ENCODE measurements at places on chromosomes 16 and 17.
A peak's percentile ranks its signal among the peaks of the same experiment; 100 is the strongest.

GRCh38 chr17:32517982-32518381 lies 31.2 kb downstream of the CDK5R1 start:
- no peak for DNase-seq

- no peak for DNase-seq
Measured at GRCh38 chr16:79182616-79183015, 417.9 kb downstream of the MAF start.

DNA sequence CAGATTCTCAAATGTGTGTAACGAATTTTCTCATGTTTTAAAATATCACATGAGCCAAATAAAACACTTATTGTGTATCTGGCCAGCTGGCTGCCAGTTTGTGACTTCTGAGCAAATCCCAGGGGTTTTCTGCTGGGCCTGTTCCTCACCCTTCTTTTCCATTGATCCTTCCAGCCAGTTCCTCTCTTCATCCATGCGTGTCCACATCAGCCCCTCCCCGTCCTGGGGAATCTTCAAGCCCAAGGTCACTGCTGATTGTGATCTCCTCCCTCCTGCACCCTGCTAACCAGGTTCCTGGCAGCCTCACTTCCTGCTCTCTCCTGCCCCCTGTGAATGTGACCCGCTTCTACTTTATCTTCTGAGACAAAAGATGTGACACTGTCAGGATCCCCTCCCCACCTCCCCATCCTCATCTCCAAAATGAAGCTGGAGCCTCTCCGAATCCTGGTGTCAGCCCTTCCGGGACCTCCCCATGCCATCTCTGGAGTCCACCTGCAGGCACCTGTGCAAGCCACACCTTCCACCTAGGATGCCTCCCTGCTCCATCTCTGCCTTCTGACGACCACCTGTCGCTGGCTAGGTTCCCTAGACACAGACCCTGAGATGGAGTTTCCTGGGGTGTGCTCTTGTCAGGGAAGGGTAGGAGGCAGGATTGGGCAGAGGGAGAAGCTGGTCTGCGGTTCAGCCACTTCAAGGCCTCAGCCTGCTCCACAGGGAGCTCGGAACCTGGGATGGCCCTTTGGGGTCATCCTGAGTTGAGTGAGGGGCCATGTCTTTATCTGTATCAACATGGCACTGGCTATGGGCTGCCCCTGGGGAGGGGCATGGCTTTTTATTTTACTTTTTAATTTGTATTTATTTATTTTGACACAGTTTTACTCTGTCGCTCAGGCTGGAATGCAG lies 205.1 kb downstream of the KATNIP start:
- DNase-seq: no peak

- DNase-seq: no peak
Measured at GRCh38 chr16:77668201-77668600, 54.1 kb upstream of the NUDT7 start.

DNA sequence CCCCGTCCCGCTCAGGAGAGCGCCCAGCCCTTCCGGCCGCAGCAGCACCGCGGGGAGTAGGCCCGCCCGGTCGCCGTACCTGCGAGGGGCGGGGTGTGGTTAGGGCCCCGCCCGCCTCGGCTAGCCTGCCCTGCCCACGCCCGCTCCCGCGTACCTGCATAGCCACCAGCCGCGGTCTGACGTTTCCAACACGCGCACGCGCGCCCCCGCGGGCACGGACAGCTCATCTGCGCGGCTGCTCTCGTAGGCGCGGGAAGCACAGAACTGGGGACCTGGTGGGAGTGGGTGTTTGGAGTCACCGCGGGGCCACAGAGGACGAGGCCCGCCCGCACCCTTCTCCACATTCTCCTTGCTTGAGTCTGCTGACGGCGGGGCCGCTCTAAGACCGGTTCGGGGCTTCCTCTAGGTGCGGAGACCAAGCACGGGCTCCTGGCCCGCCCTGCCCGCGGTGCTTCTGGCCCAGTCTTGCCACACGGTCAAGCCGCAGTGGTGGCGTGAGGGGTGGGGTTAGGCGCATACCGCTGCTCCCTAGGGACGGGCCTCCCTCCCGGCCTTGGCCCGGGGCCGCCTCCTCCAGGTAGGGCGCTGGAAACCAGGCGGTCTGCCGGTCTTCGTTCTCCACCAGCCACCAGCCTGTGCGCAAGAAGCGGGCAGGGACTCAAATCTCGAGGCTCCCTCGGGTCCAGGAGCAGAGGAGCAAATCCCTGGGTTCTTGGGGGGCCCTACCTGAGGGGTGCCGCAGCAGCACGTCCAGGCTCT lies 1.8 kb downstream of the NOXO1 start:
- DNase-seq: peak; percentile 49

- no peak for DNase-seq
Measured at GRCh38 chr17:73064084-73064938, 28.2 kb downstream of the SLC39A11 start.

- peak; percentile 9 for DNase-seq
Measured at GRCh38 chr17:83064732-83065659, 14.4 kb upstream of the METRNL start.

DNA sequence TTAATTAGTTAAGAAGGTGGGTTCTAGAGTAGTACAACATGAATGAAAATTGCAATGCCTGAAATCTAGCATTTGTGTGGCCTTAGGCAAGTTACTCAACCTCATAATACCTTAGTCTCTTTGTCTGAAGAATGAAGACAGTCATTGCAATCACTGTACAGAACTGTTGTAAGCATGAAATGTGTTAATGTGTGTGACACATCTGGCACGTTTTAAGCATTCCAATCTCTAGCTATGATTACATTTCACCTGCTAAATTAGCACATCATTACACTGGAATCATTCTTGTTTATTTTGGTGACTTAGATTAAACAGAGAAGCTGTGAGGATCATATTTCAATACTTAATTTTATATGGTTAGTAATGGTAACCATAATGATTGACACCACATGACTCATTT lies 629.7 kb upstream of the KIF2B start:
- no peak for DNase-seq

- DNase-seq: no peak
Measured at GRCh38 chr17:79027925-79028491, 4.0 kb downstream of the C1QTNF1 start.

DNA sequence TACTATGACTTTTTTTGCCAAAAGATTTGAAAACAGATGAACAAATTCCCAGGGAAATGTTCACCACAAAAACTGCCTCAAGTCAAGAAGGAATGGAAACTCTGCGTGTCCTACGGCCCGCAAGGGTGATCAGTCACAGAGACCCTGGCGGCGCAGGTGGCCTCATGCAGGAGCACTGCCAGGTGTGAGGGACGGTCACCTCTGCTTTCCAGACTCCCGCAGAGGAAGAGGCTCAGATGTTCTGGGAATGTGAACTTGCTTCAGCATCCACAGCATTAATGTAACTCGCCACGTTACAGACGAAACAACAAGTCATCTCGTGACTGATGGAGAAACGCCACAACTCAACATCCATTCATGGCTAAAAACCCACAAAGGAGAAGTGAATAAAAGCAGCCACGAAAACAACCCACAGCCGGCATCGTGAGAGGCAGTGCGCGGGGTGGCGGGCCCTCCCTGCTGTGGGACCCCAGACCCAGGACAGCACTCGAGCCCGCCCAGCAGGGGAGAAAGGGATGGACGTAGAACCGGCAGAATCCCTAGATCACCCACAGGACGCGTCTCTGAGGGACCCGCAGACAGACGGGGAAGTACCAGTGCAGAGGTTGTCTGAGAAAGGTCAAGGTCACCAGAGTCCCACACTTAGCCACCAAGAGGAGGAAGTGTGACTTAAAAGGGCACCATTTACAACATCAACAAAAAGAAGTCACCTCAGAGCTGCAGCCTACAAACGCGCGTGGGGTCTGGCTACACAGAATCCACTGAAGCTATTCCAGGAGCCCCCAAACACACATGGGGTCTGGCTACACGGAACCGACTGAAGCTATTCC lies 76.9 kb upstream of the GNG13 start:
- no peak for DNase-seq

- no peak for DNase-seq
Measured at GRCh38 chr17:57326764-57327163, 70.4 kb downstream of the MSI2 start.

GRCh38 chr17:71084219-71084618 lies 914.9 kb downstream of the KCNJ2 start:
- DNase-seq: no peak

DNA sequence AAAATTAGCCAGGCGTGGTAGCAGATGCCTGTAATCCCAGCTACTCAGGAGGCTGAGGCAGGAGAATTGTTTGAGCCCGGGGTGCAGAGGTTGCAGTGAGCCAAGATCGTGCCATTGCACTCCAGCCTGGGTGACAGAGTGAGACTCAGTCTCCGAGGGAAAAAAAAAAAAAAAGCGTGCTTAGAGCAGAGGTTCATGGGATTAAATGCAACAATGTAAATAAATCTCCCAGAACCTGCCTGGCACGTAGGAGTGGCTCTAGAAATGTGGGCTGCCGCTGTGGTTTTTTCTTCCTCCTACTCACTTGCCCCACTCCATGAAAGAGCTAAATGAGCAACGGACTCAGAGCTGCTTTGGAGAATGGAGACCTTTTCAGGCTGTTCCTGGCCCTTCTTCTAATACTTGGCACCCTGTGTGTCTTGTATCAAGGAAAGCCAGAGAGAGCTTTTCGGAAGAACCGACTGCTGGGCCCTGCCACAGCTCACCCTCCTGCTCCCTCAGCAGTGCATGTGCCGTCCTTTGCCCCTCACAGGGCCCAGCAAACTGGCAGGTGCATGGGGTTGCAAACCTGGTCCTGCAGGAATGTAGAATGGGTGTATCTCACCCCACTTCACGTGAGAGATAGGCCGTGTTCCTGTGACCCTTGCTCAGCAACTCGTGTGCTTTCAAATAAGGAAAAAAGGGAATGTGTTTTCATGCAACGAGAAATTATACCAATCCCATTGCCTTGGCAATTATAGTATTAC lies 52.0 kb downstream of the LDHD start:
- DNase-seq: no peak

- no peak for DNase-seq
Measured at GRCh38 chr17:41415833-41416335, 8.5 kb downstream of the KRT37 start.

DNA sequence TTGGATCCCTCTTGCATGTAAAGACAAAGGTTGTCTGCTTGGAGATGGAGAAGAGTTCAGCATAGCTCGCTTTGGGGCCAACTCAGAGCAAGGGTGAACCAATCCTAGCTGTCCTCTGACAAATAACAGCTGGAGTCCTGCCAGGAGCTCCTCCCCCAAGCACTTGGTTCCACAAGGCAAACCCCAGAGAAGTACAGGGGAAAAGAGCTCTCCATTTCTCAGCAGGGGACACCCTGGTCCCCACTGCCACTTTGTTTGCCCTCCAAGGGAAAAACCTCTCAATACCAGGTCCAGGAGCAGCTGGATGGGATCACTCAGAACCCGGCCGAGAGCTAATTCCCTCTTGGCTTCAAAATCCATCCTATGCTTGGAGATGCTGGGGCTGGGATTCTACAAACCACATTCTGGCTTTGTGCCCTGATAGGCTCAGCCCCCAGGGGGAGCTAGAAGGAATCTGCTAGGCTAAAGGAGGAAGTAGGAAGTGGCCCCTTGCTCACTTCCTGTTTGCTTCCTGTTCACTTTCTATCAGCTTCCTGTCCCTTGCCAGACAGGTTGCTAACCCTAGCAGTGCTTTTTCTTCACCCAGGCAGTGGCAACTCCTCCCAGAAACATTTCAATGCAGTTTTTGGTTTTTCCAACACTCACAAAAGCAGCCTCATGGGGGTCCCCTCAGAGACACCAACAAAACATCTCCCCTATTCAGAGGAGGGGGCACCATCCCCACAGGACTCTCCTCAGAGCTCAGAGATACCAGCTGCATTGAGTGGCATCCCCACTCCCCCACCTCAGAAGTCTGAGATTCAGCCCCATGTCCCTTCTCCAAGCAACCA lies 30.7 kb downstream of the CDRT4 start:
- DNase-seq: peak; percentile 13

DNA sequence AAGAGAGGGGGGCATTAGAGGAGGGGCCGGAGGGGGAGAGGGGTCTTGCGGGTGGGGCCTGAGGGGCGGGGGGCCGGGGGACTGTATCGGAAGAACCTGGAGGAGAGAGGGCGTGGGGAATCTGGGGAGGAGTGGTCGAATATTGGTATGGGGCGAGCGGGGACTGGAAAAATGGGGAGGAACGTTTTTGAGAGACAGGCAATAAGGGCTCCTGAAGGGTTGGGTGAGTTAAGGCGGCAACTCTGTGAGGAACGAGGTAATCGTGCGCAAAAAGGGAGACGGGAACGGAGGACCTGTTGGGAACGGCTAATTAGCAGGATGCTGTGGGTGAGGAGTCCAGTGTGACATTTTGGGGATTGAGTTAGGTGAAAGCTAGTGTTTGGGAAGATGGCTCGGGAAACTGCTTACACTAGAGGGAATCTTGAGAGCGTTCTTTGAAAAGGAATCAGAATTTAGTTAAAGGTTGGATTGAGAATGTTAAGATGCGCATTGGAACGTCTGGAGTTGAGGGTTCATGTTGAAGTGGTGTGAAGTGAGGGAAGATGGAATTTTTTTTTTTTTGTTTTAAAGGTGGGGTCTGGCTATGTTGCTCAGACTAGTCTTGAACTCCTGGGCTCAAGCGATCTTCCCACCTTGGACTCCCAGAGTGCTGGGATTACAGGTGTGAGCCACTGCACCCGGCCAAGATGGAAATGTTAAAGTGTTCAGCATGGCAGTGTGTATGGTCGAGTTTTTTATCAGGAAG lies 662 bp downstream of the WIPF2 start:
- DNase-seq: peak; percentile 24

- DNase-seq: no peak
Measured at GRCh38 chr16:81810894-81811538, 31.9 kb downstream of the PLCG2 start.

DNA sequence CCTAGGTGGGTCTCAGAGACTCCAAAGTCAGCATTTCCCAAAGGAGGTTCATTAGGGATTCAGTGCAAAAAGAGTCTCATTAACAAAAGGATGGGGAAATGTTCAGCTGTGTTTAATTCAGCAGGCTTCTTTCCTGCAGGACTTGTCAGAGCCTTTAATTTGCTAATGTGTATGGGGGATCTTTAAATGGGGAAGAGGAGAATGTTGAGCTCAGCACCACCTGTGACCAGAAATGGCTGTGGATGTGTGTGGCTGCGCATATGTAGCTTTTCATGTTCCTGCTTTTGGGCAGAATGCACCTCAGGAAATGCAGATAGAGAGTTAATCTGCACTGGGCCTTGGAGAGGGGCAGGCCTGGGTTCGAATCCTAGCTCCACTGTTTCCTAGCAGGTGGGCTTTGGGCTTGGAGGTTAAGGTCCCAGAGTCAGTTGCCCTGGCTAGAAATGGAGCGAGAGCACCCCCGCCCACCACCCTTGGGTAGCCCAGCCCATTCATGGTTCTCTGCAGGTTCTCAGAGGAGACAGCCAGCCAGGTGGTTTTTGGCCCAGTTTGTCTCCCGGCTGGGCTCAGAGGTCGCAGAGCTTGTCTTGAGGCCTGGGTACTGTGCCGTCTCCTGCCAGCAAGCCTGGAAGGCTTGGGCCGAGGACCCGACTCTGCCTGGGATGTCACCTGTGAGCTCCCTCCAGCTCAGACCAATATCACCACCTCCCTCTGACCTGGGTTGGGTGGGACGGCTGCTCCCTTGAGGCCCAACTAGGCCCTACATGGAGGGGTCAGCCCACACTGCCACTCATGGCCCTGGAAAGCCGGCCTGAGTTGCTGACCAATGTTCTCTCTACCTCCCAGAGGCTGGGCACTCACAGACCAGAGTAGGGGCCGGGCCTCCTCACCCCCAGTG lies 9.3 kb downstream of the ADCY7 start:
- DNase-seq: no peak

GRCh38 chr16:29664091-29664921 lies 1.3 kb downstream of the SPN start:
- peak; percentile 51 for DNase-seq
